ENCODE measurements at places on chromosomes 16 and 17.

- no peak for ATAC-seq
These were observed 21.8 kb downstream of the CDH8 start for GRCh38 chr16:62014319-62014923.

- peak; percentile 90 for ATAC-seq
These were observed 15.5 kb upstream of the TFAP4 start for GRCh38 chr16:4288148-4288921.

DNA sequence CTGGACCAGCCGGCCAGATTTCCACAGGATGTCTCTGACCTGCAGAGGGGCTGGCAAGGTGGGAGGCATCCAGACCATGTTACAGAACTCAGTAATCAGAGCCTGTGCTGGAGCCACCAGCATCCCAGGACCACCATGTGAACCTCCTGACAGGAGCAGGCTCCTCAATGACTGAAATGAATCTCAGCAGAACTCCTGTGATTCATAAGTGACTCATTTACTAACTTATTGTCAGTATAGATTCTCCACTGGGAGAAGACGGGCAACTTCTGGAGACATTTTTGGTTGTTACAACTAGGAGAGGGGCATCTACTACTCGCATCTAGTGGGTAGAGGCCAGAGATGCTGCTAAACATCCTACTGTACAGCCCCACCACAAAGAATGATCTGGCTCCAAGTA, 3.1 kb upstream of the WWOX start:
- ATAC-seq: no peak

- no peak for ATAC-seq
These were observed 769.1 kb upstream of the CDH8 start for GRCh38 chr16:62805221-62805857.

DNA sequence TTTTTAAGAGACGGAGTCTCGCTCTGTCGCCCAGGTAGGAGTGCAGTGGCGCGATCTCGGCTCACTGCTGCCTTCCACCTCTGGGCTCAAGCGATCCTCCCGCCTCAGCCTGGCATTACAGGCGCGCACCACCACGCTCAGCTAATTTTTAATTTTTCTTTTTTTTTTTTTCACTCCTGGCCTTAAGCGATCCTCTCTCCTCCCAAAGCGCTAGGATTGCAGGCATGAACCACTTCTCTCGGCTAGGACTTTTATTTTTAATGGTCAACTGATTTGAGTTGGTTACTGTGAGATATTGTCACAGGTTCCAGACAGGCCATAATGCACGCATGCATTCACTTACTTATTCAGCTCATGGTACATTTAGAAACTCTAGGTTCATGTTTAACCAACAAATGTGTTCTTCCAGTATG, 888 bp downstream of the PIGW start:
- peak; percentile 46 for ATAC-seq

DNA sequence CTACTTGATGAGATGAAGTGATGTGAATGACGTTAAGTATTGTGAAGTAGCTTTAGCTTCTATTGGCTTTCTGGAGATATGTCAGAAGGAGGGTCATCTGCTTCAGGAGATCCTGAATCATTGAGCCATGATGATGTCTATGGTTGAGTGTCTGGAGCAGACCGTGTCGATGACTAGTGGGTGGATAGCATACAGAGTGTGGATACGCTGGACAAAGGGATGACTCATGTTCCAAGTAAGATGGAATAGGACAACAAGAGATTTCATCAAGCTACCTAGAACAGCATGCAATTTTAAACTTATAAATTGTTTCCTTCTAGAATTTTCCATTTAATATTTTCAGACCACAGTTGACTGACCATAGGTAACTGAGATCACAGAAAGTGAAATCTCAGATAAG, 116.1 kb upstream of the RBBP6 start:
- no peak for ATAC-seq

DNA sequence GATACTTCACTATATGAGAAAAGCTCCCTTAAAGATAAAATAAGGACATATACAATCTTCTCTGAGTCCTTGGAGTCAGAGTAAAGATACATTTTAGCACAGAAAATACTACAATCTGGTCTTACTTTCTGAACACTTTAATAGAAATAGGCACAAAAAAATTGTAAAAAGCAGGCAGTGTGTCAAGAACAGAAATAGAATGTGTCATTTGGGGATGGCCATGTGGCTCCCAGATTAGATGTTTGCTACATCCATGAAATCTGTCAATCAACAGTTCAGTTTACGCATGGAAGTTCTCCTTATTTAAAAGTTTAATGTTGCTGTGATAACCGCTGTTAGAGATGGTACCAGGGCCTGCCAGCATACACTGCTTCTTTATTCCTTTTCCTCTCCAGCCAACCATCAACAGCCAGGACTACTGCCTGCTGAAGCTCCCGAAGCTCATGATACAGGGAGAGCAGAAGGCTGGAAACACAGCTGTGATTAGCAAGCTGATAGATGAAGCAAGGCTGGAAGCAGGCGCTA, 278.5 kb downstream of the CEP112 start:
- no peak for ATAC-seq

GRCh38 chr17:149897-150584, 12.7 kb downstream of the SCGB1C2 start:
- ATAC-seq: no peak

DNA sequence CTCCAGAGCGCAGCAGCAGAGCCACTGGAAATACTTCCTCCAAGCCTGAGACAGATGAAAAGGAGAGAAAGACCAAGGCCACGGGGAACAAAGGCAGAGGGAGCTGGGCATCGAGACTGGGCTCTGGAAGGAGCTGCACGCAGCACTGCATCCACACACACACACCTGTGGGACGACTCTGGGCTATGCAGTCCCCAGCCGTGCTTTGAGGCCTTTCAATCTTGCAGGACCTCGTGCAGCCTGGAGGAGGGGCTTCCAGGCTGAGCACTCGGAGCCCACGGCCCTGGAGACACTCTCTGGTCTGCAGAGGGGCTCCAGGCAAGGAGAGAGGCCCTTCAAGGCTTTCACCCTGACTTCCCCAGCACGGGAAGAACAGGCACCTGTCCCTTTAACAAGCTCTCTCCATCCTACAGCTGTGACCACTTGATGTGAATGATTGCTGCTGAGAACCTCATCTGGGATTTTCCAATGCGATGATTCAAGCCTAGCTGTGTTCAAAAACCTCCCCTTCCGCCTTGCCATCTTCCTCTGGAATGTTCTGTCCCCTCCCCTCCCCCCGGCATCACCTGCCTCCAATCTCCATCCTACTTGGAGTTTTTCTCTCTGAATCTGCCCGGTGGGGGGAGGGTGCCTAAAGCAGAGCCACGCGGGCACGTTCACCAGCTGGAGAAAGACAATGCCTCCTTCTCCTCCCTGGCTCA, 37.5 kb downstream of the RBFOX3 start:
- ATAC-seq: no peak

GRCh38 chr17:80943346-80944145, 48.1 kb upstream of the CHMP6 start:
- no peak for ATAC-seq

- peak; percentile 59 for ATAC-seq
These were observed 41.8 kb downstream of the BRD7 start for GRCh38 chr16:50326835-50327465.

DNA sequence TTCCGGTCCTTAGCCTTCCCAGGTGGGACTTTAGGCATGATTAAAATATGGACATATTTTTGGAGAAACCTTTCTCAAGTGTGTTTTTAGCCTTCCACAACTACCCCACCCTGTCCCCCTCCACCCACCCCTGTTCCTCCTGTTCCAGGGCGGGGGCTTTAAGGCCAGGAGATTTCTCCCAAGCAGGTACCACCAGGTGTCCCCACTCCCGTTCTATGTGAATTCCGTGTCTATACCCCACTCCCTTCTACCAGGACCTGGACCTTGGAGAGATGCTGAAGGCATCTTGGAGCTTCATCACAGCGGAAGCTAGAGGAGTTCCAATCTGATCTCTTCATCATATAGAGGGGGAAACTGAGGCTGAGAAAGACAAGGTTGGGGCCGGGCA, 9.7 kb downstream of the CA4 start:
- no peak for ATAC-seq

GRCh38 chr17:10135539-10136257, 62.7 kb downstream of the GAS7 start:
- ATAC-seq: no peak

DNA sequence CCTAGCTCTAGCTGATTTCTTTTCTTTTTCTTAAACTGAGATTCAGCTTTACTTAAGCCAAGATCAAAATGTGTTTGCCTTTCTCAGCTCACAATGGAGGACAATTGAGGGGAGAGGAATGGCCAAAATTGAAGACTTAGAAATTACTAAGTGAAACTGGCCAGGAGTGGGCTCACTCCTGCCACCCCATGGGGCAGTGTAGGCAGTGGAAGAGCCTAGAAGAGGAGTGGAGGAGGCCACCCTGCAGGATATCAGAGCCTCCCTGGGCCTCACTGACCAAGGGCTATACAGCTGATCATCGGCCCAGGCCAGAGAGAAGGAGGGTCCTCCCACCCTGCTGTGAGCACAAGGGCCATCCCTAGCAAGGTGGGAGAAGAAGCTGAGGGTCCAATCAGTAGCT, 119.8 kb downstream of the CCT6B start:
- ATAC-seq: no peak

- ATAC-seq: no peak
These were observed 116.4 kb upstream of the SMURF2 start for GRCh38 chr17:64778240-64779097.

DNA sequence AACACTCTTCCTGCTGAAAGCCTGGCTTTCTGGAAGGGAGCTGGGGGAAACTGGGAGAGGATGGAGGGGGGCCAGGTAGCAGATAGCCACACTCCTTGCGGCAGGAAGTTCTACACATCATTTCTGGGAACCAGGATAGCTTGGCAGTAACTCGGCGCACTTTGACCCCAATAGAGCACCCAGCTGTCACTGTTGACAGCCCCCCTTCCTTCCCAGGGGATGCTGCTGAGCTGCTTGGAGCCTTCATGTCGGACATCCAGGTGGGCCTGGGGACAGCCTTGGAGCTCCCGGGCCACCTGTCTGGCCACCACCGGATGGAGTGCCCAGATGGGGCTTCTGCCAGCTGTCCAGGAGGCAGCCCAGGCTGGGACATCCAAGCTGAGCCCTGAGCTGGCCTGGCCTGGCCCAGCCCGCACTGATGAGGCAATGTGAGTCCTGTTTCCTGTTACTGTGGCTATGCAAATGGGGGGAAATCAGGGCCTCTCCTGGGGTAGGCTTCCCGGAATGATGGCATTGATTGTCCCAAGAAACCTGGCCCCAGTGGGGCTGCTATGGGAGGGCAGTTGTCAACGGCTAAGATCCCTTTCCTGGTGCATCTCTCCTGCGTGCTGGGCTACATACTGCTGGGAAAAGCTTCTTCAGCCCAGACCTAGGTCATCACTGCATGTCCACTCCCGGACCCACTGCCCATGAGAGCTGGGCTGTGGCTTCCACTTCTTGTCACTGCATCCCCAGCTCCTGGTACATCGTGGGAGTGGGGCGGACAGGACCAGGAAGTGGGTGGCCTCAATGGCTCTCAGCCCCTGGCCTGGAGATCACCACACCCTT, 50.0 kb downstream of the SOCS1 start:
- peak; percentile 20 for ATAC-seq

DNA sequence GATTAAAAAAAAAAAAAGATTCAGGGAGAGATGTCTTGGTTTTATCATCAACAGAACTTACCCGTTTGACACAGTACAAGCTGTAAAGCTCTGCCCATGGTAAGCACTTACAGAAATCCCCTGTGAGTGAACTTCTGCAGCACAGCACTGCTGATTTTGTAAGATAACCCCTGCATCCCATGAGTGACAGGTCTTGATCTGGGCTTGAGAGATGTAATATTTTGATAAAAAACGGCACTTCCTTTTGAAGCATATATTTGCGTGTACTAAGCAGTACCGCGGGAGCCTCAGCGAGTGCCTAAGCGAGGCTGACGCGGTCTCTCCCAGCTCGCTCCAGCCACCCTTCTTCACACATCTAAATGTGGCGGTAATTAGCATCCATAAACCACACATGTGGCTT, 50.5 kb downstream of the IKZF3 start:
- ATAC-seq: no peak

GRCh38 chr17:29847527-29848400, 82.3 kb downstream of the SSH2 start:
- ATAC-seq: no peak

GRCh38 chr16:66751053-66751302, 431 bp downstream of the DYNC1LI2 start:
- ATAC-seq: peak; percentile 58

GRCh38 chr17:82112914-82113311, 14.9 kb upstream of the FASN start:
- ATAC-seq: no peak

DNA sequence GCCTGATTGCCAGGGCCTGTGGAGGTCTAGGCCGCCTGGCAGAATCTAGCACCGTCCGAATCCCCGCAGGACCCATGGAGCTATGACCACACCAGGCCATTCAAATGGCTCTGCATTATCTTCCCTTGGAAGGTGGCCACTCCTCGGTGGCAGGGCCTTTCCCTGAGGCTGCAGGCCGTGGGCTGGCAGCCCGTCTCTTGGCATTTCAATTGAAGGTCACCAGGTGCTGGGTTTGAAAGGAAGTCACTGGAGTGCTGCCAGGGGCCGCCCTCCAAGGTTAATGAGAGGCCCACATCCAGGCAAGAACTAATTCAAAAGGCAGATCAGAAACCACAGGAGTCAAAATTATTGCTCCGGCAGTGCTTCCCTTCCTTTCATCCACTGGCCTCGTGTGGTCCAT, 27.7 kb upstream of the CACNG5 start:
- no peak for ATAC-seq

DNA sequence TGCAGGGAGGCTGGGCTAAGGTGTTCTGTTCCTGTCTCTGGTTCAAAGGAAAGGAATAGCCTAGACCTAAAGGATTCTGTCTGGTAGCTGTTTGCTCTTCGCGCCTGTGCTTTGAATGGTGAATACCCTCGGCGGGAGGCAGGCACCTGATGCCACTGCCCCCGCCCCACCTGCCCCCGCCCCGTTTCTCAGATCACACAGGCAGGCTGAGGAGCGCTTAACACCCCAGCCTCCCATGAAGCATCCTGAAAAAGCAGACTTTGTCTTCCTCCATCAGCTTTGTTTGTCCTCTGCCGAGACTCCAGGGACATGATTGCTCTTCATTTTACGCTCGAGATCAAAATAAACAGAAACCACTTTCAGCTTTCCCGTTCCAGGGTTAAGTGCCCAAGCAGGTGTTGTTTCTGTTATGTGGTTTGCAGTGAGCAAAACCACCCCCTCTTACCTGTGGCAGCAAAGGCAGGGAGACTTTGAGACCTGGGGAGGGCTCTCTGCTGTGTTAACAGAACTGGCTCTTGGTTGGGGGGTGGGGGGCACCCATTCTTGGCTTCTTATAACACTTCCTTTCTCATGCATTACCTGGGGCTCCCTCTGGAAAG, 452.1 kb downstream of the WWOX start:
- no peak for ATAC-seq

DNA sequence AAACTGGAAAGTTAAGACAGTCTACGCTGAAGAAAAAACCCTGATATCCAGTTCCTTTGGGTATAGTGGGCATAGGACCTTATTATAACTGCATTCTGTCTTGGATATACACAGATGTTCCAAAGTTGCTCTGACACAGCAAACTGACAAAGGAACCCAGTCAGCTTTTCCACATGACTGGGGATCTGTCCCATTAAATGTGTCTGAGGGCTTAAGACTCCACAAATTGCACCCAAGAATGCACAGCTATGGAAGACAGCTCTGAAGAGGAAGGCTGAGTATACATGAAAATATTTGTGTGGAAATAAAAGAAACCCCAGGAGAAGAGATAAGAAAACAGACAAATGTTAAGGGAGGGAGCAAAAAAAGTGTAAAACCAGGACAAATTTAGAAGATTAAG, 114.1 kb downstream of the SPAG9 start:
- ATAC-seq: no peak

GRCh38 chr16:19291475-19291874, 5.9 kb downstream of the CLEC19A start:
- ATAC-seq: no peak

- no peak for ATAC-seq
These were observed 108.8 kb upstream of the HSBP1 start for GRCh38 chr16:83698964-83699363.

Data from SK-N-SH treated with all-trans-retinoic acid at 6 μM for 48 hours (cell line).